DMS79 treated with DMSO at 0.1 percent for 48 hours (cell line): ENCODE measurements at places on chromosomes 11 and 22.

DNA sequence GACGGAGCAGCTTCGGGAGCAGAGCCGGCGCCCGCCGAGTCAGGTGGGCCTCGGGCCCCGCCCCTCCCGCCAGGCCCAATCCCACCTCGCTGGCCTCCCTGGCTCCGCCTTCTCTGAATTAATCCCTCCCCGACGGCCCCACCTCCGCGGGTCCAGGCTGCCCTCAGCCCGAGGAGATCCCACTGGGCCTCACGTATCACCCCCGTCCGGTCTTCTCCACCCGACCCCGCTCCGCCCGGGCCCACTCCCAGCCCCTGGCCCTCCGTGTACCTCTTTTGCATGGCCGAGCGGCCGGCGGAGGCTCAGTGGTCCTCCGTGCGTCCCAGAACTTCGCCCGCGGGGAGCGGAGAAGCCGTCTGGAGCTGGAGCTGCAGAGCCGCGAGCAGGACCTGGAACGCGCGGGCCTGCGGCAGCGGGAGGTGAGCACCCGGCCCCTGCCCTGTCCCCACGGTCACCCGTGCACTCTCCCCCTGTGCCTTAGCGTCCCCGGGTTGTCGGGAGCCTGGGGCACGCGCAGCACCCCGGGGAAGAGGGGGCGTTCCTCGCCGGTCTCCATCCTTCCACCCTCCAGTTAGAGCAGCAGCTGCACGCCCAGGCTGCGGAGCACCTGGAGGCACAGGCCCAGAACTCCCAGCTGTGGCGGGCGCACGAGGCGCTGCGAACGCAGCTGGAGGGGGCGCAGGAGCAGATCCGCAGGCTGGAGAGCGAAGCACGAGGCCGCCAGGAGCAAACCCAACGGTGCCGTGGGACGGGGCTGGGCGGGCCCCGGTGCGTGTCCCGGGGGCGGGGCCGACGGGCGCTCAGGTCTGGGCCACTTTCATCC, 2.2 kb upstream of the CD151 start:
- peak; percentile 40 for DNase-seq

DNA sequence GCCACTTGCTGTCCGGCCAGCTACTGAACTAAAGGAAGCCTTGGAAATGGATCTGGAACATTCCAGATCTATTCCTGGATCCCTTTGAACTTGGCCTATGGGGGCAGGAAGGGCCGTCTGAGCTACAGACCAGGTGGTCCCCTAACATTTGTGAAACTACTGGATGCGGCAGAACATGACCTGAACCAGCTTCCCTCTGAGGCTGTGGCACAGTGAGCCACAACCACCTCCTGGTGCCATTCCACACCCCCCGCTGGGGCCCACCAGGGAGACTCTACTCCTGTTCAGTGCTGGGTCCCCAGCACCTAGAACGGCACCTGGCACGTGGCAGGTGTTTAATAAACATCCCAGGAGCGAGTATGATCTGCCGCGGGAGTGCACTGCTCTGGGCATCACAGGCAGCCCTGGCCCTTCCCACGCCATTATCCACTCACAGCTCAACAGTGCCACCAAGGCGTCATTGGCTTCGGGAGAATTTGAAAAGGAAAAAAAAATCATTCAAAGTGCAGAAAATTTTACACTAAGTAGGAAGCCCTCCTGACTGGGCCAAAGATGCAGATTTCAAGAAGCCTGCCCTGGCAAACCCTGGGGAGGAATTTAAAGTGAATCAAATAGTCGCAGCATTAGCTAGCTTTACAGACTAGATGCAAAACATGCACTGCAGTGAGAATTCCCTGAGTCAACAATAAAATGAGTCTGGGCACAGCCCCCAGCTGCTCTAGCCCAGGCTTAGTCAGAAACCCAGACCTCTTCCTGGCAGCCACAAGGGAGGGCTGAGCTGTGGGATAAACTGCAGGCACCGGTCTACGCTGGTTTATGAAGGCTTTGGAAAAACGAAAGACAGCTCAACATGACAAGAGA, 14.3 kb upstream of the EFCAB6 start:
- peak; percentile 15 for DNase-seq

- DNase-seq = no peak
These were observed 1.0 kb downstream of the APLNR start for GRCh38 chr11:57235761-57236703.

- DNase-seq = no peak
These were observed 21.1 kb downstream of the RTN4R start for GRCh38 chr22:20247010-20247505.

DNA sequence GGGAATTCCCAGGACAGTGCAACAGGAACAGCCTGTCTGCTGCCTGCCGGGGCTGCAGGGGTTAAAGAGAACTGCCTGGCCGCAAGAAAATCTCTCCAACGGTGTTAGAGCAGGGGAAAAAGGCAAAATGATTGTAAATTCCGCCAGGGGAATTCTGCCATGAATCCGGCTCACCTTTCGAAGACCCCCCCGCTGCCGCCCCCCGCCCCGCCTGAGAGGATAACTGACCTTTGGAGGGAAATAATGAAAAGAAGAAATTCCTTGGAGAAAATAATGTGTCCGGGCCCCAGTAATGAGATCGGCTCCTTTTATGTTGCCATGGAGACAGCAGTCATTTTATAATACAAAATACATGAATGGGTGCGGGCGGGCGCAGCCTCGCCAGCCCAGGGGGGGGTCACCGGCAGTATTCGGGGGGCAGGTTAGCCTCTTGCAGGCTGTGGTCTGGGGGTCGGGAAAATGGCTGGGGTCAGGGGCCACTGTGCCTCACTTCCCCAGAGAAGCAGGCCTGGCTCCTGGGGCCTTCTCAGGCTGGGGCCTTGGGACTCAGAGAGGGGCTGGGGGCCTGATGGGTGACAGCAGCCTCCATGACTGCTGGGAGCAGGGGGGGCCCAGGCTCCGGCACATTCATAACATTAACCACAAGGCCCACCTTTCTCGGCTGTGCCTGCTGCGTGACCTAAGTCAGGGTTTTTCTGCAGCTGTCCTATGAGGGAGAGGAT, 228.1 kb downstream of the MN1 start:
- DNase-seq = no peak

GRCh38 chr11:120744016-120744994, 232.8 kb downstream of the GRIK4 start:
- DNase-seq = no peak

DNA sequence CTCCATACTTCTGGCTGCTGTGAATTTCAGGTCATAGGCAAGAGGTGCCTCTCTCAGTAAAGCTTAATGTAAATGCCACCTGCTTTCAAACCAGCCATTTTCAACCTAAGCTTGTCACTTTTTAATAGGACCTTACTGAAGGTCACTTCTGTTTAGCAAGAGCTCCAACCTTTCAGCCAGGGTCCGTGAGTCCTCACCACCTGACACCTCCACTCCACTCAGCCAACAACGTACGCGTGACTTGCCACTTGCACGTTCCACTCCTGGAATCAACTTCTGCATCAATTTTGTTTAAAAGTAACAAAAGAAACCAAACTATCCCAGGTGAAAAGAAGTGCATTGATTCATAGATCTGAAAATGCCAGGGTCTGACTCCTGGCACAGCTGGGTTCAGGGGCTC, 114.4 kb downstream of the TRIM29 start:
- DNase-seq = no peak

DNA sequence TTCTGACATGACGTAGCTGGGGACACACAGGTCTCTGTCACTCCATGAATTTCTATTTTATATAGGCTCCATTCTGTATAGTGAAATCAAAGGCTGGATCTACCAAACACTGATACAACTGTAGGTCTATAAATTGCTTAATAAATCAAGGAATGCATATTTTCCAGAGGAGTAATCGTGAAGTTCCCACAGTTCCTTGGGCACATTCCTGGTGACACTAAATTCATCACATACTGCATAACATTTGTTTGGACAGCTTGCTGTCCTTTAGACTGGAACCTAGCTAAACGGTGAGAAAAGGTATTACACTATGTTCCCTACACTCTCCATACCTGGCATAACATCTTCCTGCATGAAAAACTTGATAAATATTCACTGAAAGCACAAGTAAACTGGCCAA, 41.6 kb upstream of the UCP3 start:
- DNase-seq = no peak

GRCh38 chr22:30017375-30018223, 62.7 kb upstream of the HORMAD2 start:
- no peak for DNase-seq

- no peak for DNase-seq
These were observed 510.8 kb downstream of the NELL1 start for GRCh38 chr11:21180182-21180581.

DNA sequence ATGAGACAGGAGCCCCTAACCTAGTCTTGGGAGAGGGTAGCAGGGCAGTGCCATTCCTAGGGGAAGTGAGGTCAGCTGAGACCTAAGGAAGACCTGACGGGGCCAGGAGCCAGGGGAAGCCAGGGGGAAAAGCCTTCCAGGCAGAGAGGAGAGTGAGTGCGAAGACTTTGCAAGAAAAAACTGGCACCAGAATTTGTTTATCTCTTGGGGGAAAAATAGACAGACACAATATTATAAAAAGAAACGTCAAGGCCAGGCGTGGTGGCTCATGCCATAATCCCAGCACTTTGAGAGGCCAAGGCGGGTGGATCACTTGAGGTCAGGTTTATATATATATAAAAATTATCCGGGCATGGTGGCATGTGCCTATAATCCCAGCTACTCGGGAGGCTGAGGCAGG, 26.9 kb upstream of the TESMIN start:
- DNase-seq = no peak

- no peak for DNase-seq
These were observed 97.9 kb downstream of the WNT7B start for GRCh38 chr22:45878901-45879551.

GRCh38 chr11:57390535-57390934, at the start of gene PRG2:
TSS of gene PRG2 (minus strand) at chr11:57390650. CDS start at chr11:57389944, 706 bp downstream.
- DNase-seq = no peak
